ENCODE measurements at places on chromosomes 13 and 19.

DNA sequence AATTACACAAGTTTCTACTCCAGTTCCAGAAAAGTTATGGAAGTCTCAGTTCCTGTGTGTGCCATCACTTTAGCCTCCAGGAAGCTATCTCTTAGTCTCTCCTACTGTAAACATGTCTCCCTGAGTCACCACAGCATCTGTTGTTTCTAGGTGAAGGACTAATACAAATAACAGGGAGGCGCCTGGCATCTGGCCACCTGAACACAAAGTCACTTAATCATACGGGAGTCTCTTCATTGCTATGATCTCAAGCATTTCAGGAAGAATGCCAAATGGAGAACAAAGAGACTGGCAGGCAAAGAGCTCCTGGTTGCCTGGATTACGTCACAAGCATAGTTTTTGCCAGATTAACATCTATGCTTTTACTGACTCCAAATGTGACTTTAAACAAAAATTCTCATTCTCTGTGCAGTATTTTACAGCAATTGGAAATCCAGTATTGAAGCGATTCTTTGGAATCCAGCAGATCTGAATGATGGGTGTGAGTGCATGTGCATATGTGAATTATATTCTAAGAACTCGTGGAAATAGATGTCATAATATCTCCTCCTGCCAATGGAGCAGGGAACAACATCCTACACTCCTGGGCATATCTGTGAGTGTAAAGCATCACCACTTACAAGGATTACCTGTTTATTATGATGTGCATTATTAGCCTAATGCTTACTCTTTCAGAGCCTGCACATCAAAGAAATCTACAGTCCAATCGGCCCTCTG, 572.8 kb downstream of the PCDH9 start:
- DNase-seq, result no peak

GRCh38 chr19:6761053-6761676, 6.1 kb downstream of the SH2D3A start:
- no peak for DNase-seq

DNA sequence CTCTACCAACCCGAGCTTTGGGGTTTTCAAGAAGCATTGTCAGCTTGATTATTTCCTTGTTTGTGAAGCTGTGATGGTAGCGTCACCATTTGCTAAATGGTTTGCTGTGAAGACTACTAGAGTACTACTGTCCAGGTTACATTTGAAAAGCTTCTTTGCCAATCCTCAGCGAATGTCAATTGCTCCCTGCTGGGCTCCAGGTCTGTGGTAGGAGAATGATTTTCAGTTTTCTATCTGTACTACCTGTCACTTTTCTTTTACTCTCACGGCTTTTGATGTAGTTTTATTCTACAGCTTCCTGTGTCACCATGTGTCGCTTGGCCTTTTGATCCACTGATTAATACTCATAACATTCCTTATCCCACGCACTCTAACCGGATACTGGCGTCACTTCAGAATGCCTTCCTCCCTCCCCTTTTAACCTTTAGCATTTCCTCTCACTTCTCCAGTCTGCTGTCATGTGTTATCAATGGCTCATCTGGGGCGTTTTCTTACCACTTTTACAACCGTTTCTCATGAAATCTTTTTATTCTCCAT, 7.5 kb upstream of the GPR183 start:
- no peak for DNase-seq

- DNase-seq, result no peak
Measured at GRCh38 chr19:38543807-38544568, 73.8 kb downstream of the MAP4K1 start.

GRCh38 chr13:76917095-76917494, 30.9 kb upstream of the KCTD12 start:
- no peak for DNase-seq

- no peak for DNase-seq
Measured at GRCh38 chr19:48565090-48565489, 13.1 kb downstream of the SULT2B1 start.

GRCh38 chr19:36528921-36529518, 949 bp upstream of the ZNF260 start:
- DNase-seq, result no peak
